ENCODE measurements at places on chromosomes 16 and 17.

- no peak for DNase-seq
Observed at GRCh38 chr16:52707676-52708337, 160.9 kb upstream of the TOX3 start.

- peak; percentile 10 for DNase-seq
Observed at GRCh38 chr16:3780570-3780969, 63.2 kb upstream of the TRAP1 start.

DNA sequence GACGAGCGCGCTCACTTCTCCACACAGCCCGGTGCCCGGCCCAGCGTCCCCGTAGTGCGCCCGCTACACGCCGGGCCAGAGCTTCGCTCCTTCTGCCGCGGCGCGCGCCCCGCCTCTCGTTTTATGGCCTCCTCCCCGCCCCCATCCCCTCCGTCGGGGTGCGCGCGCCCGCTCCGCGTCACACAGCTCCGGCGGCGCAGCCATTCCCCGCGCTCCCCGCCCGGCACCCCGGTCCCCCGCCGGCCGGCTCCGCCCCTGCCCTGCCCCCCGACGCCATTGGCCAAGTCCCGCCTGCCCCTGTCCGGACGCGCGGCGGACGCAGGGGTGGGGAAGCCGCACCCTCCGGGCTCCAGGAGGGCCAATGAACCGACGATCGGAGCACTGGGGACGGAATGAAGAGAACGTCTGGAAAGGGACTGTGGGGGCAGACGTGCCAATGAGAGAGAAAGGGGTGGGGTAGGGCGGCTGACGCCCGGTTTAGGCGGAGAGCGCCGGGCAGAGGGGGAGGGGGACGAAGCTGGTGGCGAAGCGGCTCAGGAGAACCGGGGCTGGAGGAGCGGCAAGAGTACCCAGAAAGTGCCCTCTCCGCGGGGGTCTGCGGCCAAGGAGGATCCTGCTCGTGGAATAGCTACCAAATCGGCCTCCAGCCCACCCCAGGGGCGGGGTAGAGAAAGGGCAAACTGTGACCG is at the start of gene TOB1:
TSS of gene TOB1 (minus strand) at position 94 of the 689 bp plus-strand sequence. CDS start 2,337 bp downstream, outside the sequence.
- DNase-seq: peak; percentile 96

GRCh38 chr17:55086635-55087058 is 118.1 kb downstream of the STXBP4 start:
- no peak for DNase-seq

- no peak for DNase-seq
Observed at GRCh38 chr16:58337090-58337444, 42.2 kb upstream of the PRSS54 start.

DNA sequence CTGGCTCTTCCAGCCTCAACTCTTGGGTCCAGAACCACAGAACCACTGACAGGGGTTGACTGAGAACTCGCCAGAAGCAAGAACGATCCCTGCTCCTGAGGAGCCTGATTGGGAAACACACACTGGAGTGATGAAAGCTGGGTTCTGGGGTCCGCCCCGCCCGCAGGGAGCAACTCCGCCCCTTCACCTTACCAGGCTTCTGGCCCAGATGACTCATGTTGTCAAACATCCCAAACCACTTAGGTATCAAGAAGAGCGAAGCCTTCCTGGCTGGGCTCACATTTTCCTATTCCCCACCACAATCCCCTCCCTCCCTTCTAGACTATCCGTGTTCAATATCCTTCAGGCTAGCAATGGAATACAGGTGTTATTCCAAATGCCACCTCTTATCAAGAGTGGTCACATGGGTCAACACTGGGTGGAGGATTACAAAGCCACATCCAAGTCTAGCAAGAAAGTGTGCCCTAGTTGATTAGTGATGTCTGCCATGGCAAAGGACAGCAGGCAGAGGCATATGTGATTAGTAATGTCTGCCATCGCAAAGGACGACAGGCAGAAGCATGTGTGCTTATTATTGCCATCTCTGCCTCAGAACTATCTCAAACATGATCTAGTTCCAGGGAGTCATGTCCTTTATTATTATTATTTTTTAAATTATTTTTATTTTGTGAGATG is 70.5 kb downstream of the TIMM22 start:
- no peak for DNase-seq

GRCh38 chr17:34360601-34361270 is 2.3 kb downstream of the CCL1 start:
- no peak for DNase-seq

DNA sequence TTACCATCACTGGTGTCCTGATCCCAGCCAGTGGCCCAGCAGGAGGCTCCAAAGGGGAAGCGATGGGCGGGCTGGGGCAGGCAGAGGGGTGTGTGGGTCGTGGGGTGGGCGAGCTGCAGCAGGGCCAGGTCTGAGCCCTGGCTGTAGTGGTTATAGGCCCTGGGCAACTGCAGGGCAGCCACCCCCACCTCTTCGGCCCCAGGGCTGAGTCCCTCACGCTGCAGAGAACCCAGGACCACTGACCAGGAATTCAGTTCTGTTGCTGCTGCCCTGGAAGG is 2.2 kb downstream of the PRSS53 start:
- no peak for DNase-seq

GRCh38 chr17:21039839-21040575 is 2.8 kb downstream of the USP22 start:
- peak; percentile 49 for DNase-seq

- no peak for DNase-seq
Observed at GRCh38 chr17:80071116-80071841, 30.1 kb upstream of the GAA start.
